ENCODE measurements at places on chromosomes 1 and 21. TPM values are rescaled to one million over a fixed set of nuclear protein-coding genes. Genes with fewer than 3 reads are reported as not detected.

Gene DENND2D
- 2.3 TPM for total RNA-seq

Gene RASSF5
- total RNA-seq: 6.9 TPM

Gene ATP1A4
- total RNA-seq: not detected

DNA sequence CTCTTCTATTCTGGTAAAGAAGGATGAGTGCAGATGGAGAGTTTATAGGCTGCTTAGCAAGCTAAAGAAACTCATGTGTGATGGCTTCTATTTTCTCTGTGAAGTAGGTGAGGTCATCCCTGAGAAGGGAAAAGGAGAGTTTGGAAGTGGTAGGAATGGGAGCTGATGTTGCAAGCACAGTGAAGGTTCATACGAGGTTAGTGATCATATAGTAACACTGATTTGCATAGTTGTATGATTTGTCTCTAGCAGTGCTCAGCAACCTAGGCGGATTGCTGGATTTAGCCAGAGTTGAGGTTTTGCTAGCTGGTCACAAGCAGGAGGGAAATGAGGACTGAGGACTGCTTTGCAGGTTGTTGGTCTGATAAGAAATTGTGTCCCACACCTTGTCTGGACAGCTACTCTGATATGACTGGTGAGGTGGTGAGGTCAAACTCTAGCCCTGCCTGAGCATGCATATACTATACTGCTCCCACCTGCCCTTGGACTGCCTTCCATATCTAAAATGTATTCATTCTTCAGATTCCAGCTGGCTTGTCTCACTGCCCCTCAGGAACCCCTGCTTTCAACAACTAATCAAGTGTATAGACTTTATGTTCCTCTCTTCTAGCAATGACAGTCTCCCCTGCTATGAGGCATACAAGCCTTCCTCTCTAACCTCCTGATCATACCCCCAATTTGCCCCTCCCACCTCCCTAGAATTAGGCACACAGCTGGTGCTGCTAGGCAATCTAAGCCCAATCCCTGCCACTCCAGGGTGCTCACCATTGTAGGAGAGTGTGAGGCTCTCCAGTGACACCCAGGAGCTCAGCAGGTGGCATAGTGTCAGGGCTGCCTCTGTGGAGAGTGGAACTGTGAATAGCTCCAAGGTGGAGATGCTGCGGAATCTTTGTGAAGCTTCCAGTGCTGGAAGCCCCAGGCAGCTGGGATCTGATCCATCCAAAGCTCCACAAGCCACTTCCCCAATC, 18.5 kb downstream of the LRRC41 start:
- H3K27ac ChIP-seq: no peak overlapping the region
- peaks cover 22% of the 10 kb centered on the region for H3K36me3 ChIP-seq
- H3K4me1 ChIP-seq: no peaks in the 10 kb centered on the region
- no peak for DNase-seq

GRCh38 chr1:113858418-113858817, 13.1 kb downstream of the PTPN22 start:
- no peak for DNase-seq
- H3K27ac ChIP-seq: no peak overlapping the region
- no peaks in the 10 kb centered on the region for H3K27me3 ChIP-seq

DNA sequence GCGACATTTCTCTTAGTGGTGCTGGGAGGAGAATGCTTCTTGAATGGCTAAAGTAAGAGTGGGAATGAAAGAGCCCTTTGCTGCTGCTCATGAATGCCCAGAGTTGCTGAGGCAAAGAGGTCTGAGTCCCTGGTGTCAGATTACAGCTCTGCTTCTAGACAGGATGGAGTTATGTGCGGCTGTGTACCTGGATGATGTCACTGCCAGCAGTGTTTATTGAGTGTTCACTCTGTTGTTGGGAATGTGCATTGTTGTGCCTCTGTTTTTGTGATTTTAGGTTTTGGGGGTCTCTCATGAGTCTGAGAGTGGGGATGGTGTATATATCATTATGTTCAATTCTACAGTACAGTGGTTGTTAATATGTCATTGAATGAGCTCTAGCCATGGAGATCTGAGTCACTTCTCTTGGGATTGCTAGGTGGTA, 2.7 kb downstream of the CDC14A start:
- H3K27ac ChIP-seq: no peak overlapping the region
- no peaks in the 10 kb centered on the region for H3K27me3 ChIP-seq
- H3K4me1 ChIP-seq: peaks cover 41% of the 10 kb centered on the region
- H3K36me3 ChIP-seq: no peaks in the 10 kb centered on the region
- DNase-seq: no peak
- no peak overlapping the region for H3K4me3 ChIP-seq

DNA sequence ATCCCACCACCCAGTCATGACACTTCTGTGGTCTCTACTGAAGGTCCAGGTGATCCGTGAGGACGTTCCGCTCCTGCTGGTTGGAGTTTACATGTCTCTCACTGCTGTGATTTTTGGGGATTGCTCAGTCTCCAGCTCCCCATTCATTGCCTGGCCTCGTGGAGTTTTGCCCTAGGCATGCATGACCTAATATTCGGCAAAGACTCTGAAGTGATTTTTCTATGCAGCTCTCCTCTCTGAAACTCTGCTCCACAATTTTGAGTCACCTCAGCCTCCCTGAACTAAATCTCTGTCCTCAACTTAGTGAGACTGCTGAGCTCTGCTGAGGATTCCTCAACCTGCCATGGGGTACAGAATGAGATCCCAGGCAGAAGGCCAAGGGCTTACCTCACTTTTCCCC, 174.4 kb upstream of the FGGY start:
- H3K27ac ChIP-seq: no peak overlapping the region
- H3K36me3 ChIP-seq: no peaks in the 10 kb centered on the region
- H3K4me1 ChIP-seq: no peaks in the 10 kb centered on the region
- no peak overlapping the region for H3K4me3 ChIP-seq

- H3K27ac ChIP-seq: peak overlapping the region; percentile 94
- H3K4me3 ChIP-seq: peak overlapping the region; percentile 73
These were observed 1.4 kb downstream of the IFFO2 start for GRCh38 chr1:18955131-18955440.

All from sigmoid colon (tissue), 7 donors.